ENCODE measurements at places on chromosomes 12 and 14.

GRCh38 chr12:9650151-9650576 lies 19.3 kb upstream of the CLEC2D start:
- no peak for DNase-seq

GRCh38 chr14:92551044-92551841 lies 37.7 kb downstream of the RIN3 start:
- no peak for DNase-seq

GRCh38 chr12:44441155-44441554 lies 435.0 kb downstream of the NELL2 start:
- DNase-seq: no peak

DNA sequence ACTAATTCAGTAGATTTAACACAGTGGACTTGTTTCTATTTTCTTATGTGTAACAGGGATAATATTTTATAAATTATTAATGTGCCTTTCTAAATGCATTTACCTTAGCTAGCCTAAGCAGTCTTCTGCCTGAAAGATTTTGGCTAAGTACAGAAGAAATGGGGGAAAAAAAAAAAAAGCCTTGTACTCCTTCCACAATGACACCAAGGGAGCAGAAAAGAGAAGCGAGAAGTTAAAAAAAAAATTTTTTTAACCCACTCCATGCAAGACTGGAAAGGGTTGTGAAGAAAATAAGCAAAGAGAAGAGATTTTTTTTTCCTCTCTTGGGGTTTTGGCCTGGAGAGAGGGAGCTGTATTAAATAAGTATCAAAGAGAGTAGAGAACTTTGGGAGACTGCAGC lies 28.7 kb downstream of the NELL2 start:
- no peak for DNase-seq

GRCh38 chr12:21696625-21697024 lies 39.0 kb upstream of the LDHB start:
- no peak for DNase-seq

DNA sequence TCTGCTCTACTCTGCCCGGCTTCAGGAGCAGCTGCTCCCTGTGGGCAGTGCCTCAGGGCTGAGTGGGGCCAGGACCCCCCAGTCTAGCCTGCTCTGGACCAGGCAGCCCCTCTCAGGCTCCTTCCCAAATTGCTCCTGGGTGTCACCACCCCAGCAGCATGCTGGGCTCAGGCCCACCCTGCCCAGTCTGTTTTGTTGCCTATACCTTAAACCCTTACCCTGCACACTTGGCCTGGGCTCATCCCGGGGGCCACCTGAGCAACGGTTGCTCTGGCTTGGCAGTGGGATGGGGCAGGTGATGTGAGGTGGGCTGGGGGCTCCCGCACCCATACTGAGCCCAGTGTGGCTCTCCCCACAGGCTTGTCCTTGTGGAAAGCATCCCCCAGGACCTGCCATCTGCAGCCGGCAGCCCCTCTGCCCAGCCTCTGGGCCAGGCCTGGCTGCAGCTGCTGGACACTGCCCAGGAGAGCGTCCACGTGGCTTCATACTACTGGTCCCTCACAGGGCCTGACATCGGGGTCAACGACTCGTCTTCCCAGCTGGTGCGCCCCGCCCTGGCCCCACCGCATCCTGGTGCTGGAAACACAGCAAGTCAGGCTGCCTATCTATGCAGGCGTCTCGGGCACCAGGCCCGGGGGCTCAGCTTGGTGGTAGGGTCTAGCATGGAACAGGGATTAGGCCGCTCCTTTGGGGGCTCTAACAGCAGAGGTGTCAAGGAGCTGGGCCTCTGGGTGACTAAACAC lies 3.9 kb downstream of the PLD4 start:
- no peak for DNase-seq

GRCh38 chr12:109926488-109927210 lies 26.6 kb downstream of the TCHP start:
- no peak for DNase-seq

GRCh38 chr14:71918955-71919354 lies 13.3 kb upstream of the RGS6 start:
- DNase-seq: no peak

GRCh38 chr12:112342587-112342986 lies 39.6 kb downstream of the HECTD4 start:
- DNase-seq: no peak

DNA sequence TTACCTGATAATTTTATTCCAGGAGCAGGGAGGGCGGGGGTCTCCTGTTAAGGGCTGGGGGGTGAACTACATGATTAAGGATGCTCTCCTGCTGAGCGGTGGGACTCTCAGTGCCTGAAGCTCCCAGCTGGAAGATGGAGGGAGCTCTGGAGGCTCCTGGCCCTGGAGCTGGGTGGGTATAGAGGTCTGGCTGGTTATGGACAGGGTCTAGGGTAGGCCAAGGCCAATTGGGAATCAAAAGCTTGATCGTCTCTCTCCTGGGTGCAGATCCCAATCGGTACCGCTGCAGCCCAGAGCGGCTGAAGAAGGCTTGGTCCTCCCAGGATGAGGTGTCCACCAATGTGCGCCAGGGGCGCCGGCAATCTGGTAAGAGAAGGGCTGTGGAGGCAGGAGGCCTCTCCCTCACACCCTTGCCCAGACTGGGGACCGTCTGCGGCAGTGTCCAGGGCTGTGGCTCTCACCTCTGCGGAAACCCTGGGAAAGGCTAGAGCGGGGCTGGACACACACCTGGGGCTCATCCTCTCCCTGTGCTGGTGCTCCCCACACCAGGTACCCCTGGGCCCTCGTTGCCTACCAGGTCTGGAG lies 28.4 kb downstream of the PLEKHG3 start:
- no peak for DNase-seq

DNA sequence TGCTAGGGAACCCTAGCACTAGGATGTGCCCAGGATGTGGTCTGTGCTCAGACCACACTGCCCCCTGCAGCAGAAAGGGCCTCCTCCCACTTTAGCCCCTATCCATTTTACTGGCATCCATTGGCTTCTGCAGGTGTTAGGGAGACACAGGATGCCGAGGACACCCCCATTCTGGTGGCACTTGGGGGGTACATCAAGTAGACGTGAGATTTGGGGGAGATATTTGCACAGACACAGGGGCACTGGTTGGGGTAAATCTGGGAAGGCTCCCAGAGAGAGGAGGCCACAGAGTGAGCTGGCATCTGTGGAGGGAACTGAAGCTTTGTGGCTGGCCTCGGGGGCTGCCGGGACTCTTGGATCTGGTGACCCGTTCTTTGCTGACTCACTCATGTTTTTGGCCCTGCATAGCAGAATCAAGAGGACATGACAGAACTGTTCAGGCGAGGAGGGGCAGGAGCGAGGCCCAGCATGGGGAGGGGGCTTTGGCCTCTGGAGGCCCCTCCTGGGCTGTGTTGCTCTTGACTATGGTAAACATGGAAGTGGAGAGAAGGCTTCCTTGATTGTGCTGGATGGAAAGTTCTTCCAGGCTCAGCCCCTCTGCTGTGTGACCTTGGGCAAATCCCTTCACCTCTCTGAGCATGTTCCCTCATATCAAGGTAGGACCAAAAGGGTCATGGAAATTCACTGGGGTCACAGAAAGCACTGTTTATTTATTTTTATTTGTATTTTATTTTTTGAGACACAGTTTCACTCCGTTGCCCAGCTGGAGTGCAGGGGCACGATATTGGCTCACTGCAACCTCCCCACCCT lies 1.8 kb downstream of the PLBD2 start:
- no peak for DNase-seq

GRCh38 chr12:131275824-131276223 lies 322.1 kb downstream of the ADGRD1 start:
- no peak for DNase-seq

DNA sequence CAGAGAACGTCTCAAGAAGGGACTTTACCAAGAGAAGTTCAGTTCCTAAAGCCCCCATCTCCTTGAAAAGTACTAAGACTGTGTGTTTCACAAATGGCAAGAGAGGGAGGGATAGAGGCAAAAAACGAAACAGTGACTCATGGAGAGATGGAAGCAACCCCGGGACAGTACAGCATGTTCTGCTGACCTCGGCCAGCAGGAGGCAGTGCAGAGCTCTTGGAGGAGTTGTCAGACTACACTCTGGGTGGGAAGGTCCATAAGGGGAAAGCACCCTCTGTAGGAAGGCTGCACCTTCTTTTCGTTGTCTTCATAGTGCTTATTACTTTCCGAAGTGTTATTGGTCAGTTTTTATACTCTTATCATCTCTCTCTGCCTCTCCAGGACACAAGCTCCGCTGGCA lies 525.2 kb upstream of the CCDC196 start:
- DNase-seq: no peak

GRCh38 chr12:55716582-55716957 lies 724 bp downstream of the BLOC1S1 start:
- no peak for DNase-seq

DNA sequence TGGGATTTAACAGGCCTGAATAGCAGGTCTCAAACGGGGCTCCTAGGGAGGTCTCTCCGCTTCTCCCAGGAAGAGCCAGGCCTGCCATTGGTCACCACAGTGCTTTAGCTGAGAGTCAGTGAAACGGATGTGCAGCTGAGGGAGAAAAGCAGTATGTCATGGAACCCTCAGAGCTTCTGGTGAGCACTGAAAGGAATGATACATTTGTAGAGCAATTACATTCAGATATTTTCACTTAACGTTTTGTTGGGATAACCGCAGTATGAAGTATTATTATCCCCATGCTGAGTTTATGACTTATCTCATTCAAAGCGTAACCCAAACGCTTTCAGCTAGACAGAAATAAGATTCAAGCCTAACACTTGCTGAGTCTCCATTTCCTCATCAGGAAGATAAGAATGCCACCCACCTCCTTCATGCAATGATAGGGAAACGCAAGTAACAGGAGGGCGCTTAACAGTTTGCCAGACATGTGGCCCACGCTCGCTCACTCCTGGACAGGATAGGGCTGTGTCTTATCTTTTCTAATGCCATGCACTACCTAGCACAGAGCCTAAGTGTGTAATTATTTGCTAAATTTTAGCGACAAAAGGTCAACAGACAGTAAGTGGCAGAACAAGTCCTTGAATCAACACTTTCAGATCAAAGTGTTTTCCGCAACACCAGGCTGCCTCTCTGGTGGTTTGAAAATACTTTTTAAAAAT lies 28.2 kb downstream of the DAD1 start:
- no peak for DNase-seq

- DNase-seq: no peak
Measured at GRCh38 chr12:5694759-5695409, 250.2 kb downstream of the ANO2 start.

- DNase-seq: no peak
Measured at GRCh38 chr12:116306506-116306905, 29.0 kb upstream of the MED13L start.

GRCh38 chr14:54453252-54453651 lies 12.1 kb upstream of the CNIH1 start:
- DNase-seq: no peak

- no peak for DNase-seq
Measured at GRCh38 chr12:114850661-114851275, 166.8 kb upstream of the TBX3 start.

GRCh38 chr12:89856431-89856830 lies 147.8 kb upstream of the ATP2B1 start:
- no peak for DNase-seq

DNA sequence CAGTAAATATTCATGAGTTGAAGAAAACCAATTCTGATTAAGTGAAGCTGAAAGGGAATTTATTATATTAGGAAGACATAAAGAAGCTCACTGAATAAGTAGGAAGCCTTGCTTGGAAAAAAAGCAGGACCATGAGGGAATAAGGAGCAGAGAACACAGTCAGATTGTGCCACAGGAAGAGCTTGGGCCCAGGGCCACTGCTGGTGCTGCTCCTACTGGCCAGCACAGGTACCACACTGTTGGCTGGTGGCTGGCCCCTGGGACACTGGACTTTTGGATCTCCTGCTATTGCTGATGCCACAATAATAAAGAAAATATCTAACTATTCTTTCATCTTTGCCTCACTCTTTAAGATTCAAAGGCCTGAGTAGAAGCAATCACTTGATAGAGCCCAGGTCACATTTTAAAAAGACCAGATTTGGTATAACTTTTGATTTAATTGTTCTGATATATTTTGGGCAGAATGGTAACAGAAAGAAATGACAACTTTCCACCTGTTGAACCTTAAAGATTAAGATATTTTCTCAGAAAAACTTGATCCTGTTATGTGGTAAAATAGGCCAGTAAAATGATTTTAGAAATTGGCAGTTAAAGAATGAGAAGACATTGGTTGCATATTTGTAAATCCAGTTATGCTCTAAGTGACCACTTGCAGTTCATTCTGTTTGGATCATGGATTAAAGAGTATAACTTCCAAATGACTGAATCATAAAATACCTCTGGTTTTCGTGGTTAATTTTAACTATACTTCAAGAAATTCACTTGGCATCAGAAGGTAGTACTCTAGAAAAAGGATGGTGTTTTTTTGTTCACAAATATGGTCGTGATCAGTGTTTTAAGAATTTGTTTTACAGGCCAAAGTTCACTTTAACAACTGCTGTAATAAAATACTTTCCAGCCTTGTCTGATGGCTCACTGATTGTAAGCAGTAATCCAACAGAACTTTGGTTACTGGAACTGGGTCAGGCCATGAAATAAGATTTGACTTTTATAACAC lies 68.3 kb downstream of the DERA start:
- no peak for DNase-seq

GRCh38 chr14:59407246-59408010 lies 57.8 kb downstream of the GPR135 start:
- DNase-seq: no peak

GRCh38 chr12:2691345-2692071 lies 103.3 kb upstream of the FKBP4 start:
- DNase-seq: no peak

DNA sequence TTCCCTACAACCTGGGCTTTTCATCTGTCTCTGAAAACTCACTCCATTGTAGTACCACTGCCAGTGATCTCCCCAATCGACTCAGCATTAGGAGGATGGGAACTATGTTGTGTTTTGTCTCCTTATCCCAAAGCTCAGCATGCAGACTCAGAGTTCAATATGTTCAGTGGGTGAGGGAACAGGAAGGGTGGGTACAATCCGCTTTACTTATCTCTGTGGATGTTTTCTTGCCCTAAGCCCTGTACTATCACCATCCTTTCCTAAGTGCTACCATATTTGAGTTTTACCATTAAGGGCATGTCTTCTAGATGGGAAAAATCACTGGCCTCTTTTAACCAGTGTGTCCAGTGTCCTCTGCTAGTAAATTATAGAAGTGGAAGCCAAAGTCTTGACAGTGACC lies 107.1 kb downstream of the PPM1H start:
- no peak for DNase-seq

DNA sequence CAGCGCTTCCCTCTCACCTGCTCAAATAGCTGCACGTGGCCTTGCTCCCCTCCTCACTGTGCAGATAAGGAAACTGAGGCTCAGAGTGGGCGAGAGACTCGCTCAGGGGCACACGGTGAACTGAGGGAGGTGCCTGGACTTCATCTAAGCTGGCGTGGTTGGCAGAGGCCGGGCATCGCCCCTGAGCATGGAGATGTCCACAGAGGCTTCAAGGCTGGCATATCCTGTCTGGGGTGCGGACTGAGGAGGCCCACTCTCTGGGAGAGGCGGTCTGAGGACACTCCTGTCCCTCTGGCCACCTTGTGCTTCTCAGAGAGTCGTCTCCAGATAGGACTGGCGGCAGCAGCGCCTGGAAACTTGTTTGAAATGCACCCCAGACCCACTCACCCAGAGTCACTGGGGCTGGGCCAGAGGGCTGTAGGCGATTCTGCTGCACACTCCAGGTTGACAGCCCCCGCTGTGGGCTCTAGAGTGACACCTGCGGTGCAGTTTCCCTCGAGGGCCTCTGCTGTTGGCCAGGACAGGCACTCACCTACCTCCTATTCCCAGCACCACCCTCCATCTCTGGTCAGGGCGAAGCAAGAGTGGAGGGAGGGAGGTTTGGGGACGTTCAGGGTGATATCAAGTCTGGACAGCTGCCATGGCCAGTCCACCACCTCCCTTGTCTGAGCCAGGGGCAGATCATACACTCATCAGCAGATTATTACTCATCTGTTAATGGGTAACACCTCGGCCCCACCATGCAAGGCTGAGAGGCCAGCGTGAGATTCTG lies 11.2 kb upstream of the LBHD2 start:
- DNase-seq: no peak

Data from anterior cingulate cortex (tissue), 58 donors.